ENCODE measurements at places on chromosomes 16 and 17.

DNA sequence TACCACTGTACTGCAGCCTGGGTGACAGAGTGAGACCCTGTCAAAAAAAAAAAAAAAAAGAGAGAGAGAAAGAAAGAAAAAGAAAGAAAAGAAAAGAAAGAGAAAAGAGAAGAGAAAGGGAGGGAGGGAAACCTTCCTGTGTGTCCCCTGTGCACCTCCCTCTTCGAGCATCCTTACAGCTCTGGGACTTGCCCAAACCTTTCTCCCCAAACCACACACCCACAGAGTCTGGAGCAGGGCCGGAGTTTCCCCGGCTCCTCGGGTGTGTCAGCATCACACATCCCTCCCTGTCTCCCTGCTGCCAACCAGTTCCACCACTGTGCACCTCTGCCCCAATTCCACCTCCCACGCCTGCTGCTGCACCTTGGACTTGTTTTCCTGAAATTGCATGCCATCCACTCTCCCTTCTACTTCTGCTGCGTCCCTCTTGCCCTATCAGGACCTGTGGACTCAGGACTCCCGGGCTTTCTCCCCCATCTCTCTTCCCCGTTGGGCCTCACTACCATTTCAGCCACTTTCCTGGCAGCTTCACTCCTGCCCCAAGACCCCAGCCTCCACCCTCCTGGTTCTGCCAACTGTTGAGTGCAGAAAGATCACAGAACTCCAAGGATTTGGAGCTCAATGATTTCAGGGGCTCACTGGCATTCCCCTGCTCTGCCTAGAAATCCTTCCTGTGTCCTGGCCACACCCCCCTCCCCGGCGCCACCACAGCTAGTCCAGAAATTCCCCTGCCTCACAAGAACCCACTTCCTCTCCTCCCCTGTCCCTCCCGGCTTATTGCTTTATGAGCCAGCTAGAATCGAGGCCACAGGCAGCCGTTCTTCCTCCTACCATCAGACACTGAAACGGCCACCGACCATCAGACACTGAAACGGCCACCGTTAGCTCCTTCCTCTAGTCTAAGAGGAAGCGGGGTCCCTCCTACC is 3.7 kb upstream of the CDK3 start:
- DNase-seq: peak; percentile 74

DNA sequence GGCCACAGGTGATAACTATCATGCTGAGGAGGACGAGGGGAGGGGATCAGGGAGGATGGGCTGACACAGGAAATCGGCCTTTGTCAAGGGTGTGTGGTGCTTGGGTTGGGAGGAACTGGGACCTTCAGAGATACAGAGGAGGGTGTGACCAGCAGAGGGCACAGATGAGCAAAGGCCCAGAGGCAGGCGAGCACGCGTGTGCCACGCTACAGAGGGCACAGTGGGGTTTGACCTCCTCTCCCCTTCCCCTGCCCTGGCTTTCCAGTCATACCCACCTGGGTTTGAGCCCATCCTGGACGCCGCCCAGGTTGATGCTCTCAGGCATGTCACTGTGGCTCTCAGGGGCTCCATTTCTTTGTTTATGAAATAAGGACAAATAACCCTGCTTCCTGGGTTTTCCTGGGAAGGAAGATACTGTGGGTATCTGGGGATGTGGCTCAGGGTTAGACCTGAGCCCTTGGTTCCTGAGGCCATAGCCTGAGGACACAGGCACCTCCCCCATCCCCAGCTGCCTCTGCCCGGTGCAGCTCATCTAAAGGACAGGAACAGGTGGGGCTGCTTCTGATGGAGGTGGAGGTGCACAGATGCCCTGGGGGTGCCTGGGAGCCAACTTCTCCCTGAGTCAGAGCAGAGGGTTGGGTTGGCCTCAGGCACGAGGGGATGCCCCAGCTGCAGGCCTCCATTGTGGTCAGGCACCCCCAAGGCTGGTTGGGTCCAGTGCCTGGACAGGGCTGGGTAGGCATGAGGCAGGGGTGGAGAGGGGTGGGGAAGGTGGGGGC is 51.8 kb downstream of the BEAN1 start:
- peak; percentile 52 for DNase-seq

DNA sequence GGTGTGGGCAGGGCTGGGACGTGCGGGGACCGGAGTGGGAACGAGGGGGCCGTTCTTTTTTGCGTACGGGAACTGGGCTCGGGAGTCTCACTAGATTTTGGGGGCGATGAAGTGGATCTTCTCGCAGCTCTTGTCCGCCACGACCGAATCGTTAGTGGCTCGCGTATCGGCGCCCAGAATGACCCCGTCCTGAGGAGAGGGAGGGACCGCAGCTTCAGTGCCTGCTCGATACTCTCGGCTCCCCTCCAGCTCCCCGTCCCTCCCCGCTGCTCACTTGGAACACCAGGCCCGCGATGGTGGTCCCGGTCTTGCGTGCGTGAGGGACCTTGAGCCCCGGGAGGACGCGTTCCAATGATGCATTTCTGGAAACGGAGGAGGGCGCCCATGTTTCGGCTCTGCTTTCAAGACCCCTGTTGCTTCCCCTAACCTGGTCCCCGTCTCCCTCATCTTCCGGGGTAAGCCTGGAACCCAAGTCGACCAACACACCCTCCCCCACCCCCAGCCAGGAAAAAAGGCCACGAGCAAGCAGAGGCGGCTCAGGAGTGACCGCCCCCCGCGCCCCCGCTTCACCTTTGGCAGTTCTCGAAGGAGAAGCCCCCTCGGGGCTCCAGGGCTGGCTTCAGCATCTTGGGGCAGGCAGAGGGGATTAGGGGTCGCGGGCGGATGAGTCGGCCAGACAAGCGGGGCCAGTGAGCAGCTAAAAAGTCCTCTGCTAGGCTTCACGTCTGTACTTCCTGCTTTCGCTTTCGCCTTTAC is at the start of gene PSMB10:
TSS of gene PSMB10 (minus strand) at position 727 of the 756 bp plus-strand sequence. CDS start at position 626, 101 bp downstream.
- peak; percentile 51 for DNase-seq

DNA sequence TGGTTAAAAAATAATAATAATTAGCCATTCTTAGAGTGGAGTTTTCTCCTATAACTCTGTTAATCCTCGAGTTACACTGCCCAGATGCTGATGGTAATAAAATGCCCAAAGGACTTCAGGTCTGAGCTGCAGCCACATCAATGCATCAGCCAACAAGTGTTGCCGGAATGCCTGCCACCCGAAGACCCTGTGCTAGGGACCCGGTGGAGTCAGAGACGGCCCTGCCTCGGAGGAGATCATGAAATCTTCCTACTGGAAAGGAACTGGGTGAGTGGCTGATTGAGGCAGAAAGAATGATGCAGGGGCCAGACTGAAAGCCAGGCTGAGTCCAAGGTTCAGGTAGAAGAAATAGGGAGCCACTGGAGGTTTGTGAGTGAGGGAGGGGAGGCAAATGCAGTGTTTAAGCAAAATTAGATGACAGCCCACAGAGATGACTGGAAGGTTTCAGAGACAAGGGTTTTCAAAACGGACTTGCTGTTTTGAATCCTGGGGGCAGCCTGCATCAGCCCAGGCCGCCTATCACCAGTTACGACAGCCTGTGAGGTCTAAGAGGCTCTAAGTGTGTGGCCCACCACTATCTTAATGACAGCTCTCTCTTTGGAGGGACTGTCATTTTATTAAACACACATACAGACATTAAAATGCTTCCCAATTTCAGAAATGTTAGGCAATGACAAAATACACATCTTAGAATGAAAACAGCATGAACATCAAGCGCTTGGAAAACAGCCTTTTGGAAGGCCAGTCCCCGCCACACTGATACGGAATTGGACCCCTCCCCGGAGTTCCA is 100.0 kb downstream of the ZNF423 start:
- DNase-seq: no peak

- DNase-seq: no peak
Measured at GRCh38 chr16:72198771-72199201, 26.8 kb upstream of the PMFBP1 start.

DNA sequence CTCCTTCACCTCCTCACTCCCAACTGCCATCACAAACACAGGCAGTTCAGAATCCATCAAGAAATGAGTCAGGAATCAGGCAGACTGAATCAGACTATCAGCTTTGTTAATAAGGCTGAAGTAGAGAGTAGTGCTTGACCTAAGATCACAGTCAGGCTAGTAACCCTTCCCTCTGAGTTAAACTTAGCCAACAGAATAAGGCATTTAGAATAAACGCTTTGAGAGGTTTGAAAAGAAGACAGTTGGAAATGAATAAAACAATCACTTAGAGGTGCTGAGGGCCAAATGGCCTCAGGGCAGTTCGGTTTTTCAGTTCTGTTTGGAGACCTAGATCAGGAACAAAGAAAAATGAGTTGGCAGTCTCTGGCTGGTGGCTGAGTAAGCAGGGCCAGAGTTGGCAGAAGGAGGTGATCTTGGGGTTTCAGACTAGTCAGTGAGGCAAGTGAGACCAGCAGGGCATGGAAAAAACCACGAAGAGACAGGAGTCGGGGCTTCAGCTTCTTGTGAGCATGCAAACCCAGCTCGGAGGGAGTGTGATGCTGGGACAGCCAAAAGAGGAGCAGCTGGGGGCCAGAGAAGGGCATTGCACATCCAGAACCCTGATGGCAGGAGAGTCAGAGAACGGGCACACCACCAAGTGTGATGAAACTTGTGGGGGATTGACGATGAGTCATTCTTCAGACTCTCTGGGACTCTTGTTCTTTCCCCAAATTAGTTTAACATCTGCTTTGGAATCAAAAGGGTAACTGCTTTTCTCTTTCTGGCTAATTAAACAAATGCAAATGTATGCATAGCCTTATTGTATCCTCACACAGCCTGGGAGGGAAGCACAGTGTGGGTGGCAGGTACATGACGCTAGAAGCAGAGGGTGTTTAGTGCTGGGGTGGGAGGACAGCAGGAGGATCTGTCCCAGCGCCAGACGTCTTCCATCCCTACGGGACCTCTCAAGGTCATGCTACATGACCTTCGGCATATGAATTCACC is 54.8 kb downstream of the SPECC1 start:
- DNase-seq: peak; percentile 75

DNA sequence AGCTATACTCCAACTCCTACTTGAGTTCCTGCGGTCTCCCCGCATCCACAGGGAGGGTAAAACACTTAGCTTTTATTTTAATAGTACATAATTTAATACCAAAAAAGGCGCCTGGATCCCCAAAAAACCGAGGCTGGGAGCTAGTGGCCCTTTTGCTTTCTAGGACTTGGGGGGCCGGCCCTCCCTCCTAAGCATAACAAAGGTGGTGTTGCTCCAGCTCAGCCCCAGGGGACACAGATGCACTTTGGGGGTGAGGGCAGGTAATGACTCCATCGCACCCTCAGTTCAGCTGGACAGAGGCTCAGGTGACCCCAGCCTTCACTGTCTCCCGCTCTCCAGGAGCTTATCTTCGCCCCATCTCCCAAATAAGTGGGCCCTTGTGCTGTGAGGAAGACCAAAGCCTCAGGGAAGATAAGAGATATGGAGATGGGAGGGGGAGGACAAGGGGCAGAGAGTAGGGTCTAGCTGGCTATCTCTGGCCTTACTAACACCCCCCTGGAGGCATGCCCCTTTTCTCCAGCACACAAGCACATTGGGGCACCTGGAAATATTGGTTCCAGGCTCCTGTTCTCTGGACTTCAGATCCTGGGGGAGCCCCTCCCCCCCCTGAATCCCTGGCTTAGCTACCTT is 2.8 kb upstream of the NHERF1 start:
- no peak for DNase-seq

GRCh38 chr17:50186661-50187393 is 14.6 kb downstream of the COL1A1 start:
- DNase-seq: no peak

DNA sequence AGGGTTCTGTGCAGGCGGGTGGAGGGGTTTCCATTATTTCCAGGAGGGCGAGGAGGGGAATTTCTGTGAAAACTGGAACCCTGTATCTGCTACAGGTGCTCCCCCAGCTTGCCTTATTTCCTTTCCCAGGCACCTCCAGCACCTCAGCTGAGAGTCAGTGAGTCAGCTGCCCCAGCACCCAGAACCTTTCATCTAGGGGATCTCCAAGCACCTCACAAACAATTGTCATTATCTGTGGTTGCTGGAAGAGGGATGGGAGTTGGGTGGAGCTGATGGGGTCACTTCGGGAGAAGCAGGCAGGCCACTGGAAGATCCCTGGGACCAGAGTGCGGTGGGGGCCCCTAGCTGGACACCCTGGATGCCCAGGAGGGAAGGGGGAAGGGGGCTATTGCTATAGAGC is 10.0 kb upstream of the CLUH start:
- DNase-seq: no peak

DNA sequence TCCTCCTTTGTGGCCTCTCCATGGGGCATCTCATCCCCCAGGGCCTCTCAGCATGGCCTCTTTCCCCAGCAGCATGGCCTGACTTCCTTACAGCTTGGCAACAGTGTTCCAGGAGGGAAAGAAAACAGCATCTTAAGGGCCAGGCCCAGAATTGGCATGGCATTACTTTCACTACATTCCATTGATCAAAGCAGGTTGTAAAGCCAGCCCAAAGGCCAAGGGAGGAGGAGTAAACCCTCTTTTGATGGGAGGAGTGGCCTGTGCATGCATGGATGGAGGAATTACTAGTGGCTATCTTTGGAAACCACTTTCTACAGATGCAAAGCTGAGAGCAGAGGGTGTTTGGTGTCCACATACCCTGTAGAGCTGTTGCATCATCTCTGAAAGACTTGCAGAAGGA is 149.4 kb downstream of the AIPL1 start:
- DNase-seq: no peak

DNA sequence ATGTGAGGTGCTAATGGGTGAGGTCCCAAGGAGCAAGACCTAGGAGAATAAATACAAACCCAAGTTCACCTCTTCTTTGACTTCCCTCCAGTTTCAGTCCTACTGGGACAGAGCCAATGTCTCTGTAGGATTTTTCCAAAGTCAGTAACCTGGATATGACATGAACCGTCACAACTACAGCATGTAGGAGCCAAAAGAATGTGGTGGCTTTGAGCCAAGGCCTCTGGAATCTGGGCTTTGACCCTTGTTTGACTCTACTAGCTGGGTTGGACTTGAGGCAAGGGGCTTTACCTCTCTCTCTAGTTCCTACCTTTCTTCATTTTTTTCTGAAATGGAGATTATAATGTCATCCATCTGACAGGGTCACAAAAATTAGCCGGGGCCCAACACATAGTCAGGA is 91.4 kb downstream of the CACNG3 start:
- DNase-seq: no peak

DNA sequence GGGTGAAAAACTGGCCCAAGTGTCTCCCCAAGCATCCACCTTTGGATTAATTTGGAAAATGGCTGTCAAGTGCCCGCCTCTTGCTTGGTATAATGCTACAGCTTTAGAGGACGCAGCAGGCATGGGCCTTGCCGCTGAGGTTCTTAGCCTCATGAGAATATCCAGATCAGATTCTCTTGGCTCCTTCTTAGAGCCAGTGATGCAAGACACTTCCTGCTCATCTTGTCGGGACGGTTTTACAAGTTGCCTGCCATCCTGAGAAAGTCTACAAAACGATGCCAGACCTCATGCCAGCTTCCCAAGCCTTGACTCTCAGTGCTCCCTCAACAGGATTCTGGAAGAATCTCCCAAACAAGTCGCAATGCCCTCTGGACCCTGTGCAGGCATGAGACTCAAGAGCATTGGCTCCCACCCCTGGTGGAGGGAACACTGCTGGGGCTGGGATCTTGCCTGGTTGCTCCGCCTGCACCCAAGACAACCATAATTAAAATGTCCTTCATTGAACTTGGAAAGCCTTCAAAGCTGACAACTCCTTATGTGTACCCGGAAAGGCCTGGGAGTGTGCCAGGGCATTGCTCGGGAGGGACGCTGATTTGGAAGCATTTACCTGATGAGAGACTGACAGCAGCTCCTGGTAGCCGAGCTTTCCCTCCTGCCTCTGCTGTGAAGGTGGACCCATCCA is 25.8 kb upstream of the STH start:
- no peak for DNase-seq
